ENCODE measurements at places on chromosomes 2 and 18.

DNA sequence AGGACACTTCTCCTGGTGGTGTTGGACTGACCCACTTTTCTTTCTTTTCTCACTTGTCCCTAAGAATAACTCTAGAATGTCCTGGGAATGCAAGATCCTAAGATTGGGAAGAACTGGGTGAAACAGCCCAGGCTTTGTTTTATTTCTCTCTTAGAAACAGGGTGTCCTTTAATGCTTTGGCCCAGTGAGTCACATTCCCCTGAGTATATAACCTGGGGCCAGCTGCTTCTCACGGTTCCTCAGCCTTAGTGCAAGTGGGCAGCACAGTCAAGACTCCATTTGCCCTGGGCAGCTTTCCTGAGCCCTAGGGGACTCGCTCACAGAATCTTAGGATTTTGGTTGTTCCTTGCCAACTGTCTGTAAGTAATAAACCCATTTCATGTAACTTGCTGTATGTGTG, 355.0 kb downstream of the DSC3 start:
- DNase-seq, result no peak

DNA sequence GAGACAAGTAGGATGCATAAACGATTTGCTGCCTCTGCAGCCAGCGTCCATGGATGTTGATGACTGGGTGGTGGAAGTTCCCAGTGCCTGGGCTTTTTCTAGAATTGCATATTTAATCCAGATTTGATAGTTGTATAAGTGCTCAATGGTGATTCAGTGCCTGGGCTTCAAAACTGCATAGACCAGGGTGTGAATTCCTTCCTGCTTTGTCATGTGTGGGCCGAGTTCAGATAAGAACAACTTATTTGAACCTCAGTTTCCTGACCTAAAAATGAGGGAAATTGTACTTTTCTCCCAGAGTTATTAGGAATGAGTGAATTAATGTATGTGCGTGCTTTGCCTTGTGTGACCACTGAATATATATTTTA, 154.6 kb downstream of the WDSUB1 start:
- DNase-seq, result no peak

DNA sequence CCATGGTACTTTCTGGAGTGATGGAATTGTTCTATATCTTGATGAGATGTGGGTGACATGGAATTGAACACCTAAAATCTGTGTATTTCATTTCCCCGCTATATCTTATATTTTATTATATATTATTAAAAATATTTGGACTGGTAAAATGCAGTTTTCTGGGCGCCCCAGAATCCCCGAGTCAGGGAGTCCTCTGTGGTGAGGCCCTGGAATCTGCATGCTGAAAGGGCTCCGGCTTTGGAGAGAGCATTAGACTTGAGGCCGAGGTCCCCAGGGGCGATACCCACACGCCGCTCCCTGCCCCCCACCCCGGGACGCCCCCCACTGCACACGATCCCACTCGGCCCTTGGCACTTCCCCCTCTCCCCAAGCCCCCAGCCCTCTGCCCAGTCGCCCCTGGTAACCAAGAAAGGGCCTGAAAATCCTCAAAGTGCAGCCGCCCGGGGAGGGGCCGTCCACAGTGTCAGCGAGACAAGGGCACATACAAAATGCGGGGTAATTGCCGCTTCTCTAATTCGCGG, 126.0 kb downstream of the ZFP36L2 start:
- DNase-seq, result no peak

- no peak for DNase-seq
Measured at GRCh38 chr18:76827205-76828200, 5.1 kb downstream of the ZNF236 start.

GRCh38 chr2:127400533-127400896, 12.7 kb upstream of the MAP3K2 start:
- no peak for DNase-seq

- no peak for DNase-seq
Measured at GRCh38 chr2:35172687-35173086, 1182.9 kb upstream of the CRIM1 start.

DNA sequence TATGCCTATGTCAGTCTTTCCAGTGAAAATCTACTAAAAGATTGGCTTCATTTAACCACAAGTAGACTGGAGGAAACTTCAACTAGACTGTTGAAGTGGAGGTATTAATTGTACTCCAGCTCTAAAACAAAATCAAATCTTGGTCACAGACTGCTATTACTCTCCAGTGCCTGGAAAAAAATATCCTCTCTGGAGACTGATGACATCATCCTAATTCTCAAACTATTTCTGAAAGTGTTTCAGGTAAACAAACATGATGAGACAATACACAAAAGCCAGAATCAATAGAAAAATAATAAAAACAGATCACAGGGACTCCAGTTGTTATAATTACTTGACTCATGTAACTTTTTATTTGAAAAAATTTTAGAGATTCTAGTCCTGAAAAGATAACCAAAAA, 87.7 kb upstream of the MYO3B start:
- DNase-seq, result no peak

DNA sequence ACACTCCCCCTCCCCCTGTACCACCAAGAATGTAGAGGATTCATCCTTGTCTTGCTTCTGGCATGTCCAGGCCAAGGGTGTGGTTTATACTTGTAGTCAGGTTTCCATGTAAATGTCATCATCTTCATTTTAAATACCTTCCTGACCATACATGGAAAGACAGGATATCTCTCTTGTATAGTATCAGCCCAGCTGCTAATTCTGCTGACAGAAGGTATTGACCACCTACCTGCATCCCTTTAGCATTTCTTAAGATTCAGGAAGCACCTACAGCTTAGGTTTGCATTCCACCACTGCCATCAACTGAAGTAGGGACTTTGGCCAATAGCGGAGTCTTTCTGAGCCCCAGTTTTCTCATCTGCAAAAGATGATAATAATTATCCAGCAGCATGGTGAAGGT, 22.9 kb upstream of the FSHR start:
- DNase-seq, result no peak

- DNase-seq, result no peak
Measured at GRCh38 chr2:222470802-222471468, 46.6 kb downstream of the SGPP2 start.

GRCh38 chr2:290090-290722, 2.3 kb upstream of the ALKAL2 start:
- peak; percentile 80 for DNase-seq

DNA sequence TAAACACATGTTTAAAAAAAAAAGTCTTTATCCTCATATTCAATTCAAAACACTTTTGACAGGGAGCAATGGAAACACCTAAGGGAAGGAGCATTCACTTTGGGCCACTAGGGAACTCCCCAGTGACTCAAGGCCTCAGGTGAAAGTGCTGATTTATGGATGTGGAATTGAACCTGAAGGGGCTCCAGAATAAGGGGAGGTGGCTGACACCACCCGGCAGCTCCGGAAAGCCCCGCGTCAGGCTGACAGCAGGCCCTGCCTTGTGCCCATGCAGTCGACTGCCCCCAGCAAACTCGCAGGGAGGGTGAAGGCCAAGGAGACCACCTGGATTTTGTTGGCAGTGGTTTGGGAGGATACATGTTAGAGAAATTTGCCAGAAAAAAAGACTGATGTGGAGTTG, 275.3 kb upstream of the NCKAP5 start:
- DNase-seq, result no peak

DNA sequence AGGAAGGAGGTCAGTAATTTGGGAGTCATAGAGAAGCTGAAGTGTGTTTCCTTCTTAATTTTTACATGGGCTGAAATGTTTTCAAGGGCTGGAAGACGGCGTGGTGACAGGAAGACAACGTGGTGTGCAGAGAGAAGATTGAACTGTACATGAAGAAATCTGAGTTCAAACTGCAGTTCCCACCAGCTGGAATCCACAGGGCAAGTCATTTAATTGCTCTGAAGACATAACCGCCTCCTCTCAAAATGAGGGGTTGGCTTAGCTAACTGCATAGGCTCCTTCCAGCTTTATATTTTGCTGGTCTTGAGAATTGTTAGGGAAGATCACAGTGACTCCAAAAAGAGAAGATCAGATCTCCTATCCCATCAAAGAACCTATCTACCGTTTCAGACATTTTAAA, 103.9 kb downstream of the SLC8A1 start:
- DNase-seq, result no peak

DNA sequence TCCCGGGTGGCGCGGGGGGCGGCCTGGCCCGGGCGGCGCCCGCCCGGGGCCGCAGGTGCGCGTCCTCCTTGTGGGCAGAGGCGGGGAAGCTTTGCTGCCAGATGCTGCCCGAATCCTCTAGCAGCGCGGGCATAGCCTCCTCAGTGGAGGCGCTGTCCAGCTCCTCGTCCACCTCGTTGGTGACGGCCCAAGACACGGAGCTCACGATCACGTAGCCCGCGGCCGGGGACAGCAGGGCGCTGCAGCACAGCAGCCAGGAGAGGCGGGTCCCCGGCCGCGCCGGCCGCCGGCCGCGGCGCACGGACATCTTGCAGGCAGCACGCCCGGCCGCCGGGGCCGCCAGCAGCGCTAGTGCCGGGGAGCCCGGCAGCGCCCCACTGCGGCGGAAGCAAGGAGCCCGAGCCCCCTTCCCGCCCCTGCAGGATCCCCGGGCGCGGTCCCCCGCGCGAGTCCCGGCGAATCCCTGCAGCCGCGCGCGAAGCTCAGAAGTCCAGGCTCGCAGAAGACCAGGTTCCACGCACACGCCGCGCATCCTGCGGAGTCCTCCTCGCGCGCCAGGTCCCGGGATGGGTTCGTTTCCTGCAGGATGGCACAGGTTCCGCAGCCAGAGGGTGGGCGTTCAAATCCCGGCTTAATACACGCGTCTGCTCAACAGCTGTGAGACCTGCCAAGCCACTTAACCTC, at the start of gene CREG2:
TSS of gene CREG2 (minus strand) at position 353 of the 684 bp plus-strand sequence. CDS start at position 307, 46 bp downstream.
- DNase-seq, result peak; percentile 51

DNA sequence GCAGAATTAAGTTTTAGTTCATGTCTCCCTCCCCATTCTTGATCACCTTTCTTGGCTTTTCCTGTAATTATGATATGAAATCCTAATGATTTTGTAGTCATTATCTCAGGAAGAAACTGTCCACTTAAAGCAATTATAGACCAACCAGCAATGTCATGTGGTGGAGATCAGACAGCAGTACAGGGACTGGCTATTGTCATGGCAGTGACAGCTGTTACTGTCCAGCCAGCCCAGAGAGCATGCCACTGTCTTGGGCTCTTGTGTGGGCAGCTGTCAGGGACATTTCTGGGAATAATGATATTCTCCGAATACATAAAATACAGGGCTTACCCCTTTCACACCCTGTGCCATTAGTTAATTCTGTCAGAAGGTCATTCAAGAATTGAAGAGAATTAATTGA, 355.3 kb upstream of the RAB12 start:
- DNase-seq, result no peak

DNA sequence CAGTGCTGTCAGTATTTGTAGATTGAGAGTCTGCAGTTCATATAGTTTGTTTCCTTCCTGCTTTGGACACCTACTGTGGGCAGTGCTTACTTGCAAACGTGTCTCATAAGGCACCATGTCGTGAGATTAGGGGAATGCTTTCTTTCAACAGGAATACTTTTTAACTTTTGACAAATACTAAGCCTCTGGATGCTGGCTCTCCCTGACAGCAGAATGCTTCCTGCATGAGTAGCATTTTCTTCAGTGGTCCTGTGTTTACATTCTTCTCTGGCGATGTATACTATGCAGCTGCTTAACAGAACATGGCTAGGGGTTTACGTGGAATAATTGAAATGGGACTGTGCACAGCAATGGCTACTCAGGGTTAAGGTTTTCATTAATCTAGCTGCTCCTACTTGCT, 807.5 kb downstream of the MBD2 start:
- no peak for DNase-seq

- no peak for DNase-seq
Measured at GRCh38 chr2:204496779-204497178, 48.5 kb upstream of the PARD3B start.

GRCh38 chr2:144225076-144225475, 294.8 kb downstream of the ZEB2 start:
- no peak for DNase-seq

DNA sequence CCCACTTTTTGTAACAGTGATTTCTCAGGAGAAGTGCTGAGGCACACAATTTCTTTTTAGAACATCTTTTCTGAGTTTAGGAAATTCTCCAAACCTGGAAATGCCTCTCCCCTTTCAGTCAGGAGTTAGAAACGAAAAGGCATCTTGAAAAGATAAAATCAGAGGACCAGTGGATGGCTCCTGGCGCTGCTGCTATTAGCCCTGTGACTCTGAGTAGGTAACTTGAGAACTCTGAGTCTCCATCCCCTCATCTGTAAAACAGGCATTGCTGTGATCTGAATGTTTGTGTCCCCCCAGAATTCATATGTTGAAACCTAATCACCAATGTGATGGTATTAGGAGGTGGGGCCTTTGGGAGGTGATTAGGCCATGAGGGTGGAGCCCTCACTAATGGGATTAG, 50.2 kb downstream of the EHD3 start:
- no peak for DNase-seq

GRCh38 chr2:45469314-45470099, 141.6 kb downstream of the SRBD1 start:
- DNase-seq, result peak; percentile 21

DNA sequence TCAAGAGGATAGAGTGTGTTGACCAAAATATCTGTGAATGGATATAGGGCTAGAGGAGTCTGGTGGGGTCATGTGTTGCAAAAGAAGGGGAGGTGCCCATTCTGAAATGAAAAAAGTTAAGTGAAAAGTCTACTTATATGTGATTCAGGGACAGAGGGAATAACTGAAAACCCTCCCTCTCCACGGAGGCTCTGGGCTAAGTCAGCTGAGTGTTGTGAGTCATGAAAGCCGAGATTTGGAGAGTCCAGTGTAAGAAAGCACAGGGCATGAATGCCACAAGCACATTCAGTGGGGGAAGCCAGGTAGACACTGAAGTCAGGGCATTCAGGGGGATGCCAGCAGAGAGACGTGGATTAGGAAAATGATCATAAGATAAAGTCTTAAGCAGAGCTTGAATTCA, 871.9 kb downstream of the TSN start:
- no peak for DNase-seq

DNA sequence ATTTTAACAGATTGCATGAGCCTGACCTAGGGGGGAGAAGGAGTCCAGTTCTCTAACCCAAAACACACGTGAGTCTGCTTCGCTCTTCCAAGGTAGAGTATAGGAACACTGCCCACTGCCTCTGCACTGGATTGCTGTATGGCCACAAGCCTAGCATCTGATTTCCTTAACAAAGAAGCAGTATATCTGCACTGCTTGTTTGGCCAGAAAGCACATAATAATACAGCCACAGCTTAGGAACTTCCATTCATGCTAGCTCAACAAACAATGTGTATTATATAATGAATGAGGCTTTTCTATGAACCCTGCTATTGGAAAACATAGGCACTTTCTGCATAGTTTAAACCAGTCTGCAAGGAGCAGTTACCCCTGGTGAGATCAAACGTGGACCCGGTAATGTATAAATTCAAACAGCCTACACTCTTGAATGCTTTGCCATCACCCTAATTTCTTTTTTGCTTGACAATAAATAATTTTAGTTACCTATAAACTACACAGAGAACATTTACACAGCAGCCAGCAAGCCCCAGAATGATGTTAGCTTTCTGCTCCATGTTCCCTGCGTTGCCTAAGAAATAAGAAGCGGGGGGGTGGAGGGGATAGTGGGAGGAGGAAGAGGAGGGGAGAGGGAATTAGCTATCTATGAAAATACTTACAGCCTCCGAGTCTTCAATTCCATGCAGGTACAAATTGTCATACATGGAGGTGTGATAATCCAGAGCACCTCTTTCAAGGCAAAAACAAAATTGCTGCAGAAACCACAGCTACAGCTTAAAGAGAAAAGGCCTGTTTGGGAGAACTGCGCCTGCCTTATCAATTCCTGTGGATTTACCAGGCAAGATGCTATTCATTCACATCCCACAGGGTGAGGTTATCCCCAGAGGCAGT, 125.6 kb downstream of the CACNB4 start:
- no peak for DNase-seq

GRCh38 chr2:62461707-62462106, 44.3 kb downstream of the TMEM17 start:
- DNase-seq, result peak; percentile 62

- DNase-seq, result no peak
Measured at GRCh38 chr2:71682341-71682740, 229.0 kb downstream of the DYSF start.
